Fibroblast of lung (primary cell): ENCODE measurements at places on chromosomes 16 and 17.
A peak's percentile ranks its signal among the peaks of the same experiment; 100 is the strongest.

- no peak for DNase-seq
Observed at GRCh38 chr16:3922241-3922640, 41.7 kb upstream of the CREBBP start.

DNA sequence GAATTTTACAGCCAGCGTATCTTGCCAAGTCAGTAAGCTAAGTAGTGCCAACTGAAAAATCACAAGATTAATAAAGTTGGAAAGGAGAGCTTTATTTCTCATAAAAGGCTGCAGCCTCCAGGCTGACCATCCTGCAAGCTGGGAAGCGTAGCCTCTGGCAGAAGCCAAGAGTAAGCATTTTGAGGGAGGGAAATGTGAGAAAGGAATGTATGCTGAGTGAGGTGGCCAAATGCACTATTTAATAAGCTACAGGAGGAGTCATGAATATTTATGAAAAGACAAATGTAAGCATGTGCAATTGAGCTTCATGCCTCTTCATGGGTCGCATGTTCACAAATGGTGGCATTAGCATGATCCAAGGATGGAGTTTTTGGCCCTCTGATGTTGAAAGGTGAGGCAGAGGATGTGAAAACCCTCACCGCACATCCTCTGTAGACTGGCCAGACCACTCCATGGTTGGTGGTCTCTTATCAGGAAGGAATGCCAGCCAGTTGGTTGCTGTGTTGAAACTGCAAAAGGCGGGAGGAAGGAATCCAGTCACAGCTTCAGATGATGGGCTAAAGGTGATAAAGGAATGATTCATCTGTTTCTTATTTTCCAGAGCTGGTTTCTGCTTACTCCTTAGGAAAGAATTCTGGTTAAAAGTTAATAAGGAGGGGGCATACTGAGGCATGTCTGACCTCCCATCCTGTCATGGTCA lies 9.2 kb downstream of the KRT33B start:
- no peak for DNase-seq

GRCh38 chr17:60798576-60798975 lies 120.9 kb downstream of the BCAS3 start:
- DNase-seq: peak; percentile 18

GRCh38 chr16:28062261-28062846 lies 1.2 kb downstream of the GSG1L start:
- no peak for DNase-seq

DNA sequence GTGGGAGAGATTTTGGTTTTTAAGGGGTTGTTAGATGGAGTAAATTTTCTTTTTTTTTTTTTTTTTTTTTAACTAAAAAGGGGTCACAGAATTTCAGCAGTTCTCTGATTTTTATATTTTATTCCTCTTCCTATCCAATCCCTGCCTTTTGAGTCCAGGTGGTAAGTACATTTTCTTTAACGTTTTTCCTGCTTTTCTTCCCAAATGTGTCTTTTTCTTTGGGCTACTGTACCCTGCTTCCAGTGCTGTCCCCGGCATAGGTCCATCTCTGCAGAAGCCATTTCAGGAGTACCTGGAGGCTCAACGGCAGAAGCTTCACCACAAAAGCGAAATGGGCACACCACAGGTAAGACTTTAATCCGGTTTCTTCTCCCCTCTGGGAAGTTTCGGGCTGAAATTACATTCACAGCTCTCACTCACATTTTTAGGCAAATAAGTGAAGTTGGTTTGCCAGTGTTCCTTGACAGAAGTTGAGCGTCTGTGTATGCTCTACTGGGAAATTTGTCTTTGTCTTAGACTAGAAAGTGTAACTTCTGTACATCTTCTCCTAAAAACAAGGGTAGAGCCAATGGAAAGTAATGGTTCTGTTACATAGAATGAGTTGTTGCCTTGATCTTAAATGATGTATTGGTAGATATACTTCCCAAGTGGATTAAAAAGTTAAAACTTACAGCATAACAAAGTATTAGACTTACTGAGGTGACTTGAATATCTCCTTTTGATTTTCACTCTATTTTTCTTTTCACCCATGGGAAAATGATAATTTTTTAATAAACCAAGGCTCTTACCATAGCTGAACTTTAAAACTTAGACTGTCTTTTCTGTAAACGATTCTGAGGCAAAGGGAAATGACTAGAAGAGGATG lies 54.5 kb downstream of the TUBD1 start:
- peak; percentile 44 for DNase-seq

DNA sequence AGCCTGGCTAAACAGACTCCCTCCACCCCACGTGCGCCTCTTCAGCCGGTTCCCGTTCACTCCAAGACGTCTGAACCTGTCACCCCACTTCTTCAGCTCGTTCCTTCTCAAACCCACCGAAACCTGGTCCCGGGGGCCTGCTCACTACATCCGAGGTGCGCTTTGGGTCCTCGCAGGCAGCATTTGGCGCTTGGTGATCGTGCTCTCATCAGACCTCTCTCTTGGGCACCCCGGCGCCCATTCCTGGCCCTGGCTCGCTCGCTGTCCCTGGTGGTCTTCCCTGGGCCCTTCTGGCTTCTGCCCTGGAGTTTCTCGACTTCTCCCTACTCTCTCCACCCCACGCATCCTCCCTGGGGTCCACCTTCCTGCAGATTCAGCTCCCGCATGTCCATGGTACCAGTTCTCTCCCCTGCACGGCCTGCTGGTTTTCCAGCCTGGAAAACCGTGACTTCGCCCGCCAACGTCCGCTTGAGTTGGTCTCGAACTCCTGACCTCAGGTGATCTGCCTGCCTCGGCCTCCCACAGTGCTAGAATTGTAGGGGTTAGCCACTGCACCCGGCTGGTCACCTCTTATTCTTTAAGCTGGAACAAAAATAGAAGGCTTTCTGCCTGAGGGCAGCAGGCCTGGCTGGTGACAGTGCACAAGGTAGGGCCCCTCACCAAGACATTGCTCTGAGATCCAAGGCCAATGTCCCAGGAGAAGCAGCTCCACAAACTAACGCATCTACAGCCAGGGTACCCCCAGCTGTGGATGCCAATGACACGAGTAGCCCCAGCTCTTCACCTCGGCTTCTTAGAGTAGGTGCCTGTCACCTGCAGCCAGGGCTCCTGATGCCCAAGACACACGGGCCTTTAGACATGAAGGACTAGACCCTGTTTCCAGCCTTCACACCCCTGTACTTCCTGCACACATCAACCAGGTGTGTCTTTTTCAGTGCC lies 1.1 kb upstream of the MEAK7 start:
- no peak for DNase-seq

DNA sequence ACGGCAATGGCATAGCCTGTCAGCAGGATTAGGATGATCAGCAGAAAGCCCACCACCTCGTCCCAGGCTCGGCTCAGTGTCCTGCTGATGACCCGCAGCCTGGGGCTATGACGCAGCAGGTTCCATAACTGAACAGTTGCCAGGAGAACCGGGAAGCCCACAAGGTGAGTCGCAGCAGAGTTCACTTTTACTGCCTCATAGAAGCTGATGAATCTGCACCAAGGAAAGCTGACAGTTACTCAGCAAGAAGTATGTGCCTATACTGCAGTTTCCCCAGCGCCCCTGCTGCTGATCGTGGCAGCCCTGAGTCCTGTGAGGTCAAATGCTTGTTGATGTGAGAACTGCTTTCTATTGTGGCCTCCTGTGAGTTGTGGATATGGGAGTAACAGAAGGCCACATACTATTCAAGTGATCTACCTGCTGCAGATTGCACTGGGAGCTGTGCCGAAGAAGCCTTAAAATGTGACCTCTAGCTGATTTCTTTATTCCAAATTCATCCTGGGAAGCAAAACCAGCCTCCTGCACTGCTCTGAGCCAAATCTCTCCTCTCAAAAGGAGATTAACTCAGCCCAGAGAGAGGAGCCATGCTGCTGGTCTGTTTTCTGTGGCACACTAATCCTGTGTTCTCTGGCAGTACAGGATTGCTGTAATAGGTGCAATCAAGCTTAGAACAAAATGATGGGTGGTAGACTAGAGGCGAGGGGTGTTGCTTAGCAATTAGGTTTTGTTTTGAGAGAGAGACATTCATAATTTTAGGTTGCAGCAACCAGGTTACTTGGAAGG lies 38.8 kb downstream of the IST1 start:
- DNase-seq: peak; percentile 30

- DNase-seq: peak; percentile 40
Observed at GRCh38 chr17:19727501-19728078, 11.2 kb upstream of the SLC47A2 start.
